Amygdala (tissue), 56 donors: ENCODE measurements at places on chromosomes 6 and 20.

- no peak for DNase-seq
Measured at GRCh38 chr20:11158589-11158988, 484.8 kb upstream of the JAG1 start.

GRCh38 chr20:32586291-32586690 lies 1.2 kb upstream of the NOL4L start:
- DNase-seq, result no peak

DNA sequence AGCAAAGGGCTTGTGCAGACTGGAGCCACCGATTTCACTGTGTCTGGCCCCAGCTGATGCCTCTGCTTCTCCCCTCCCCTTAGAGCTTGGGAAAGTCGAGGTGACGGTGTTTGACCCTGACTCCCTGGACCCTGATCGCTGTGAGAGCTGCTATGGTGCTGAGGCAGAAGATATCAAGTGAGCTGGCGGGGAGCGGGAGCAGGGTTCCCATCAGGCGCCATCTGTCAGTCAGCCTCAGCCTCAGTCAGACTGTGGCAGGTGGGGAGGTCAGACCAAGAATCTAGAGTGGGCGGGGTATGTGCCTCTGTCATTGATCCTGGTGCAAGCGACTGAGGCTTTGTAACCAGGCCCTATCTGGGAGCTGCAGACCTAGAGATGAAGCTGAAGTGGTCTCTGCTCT lies 5.5 kb downstream of the ERGIC3 start:
- DNase-seq, result no peak

GRCh38 chr6:150247803-150248202 lies 105.0 kb downstream of the PPP1R14C start:
- no peak for DNase-seq

DNA sequence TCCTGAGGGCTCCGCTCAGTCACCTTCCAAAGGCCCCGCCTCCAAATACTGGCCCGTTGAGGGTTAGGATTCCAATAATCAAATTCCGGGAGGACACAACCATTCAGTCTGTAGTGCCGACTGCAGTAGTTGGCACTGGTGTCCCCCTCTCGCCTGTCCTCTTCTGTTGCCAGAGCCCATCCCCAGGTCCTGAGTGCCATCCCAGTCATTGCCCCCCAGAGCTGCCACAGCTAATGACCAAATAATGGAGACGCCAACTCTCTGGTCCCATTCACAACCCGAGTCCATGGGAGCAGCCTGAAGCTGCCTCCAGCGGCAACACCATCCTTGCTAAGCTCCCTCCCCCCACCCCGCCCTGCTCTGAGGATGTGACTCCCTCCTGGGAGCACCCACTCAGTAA lies 115.9 kb downstream of the JPH2 start:
- no peak for DNase-seq

DNA sequence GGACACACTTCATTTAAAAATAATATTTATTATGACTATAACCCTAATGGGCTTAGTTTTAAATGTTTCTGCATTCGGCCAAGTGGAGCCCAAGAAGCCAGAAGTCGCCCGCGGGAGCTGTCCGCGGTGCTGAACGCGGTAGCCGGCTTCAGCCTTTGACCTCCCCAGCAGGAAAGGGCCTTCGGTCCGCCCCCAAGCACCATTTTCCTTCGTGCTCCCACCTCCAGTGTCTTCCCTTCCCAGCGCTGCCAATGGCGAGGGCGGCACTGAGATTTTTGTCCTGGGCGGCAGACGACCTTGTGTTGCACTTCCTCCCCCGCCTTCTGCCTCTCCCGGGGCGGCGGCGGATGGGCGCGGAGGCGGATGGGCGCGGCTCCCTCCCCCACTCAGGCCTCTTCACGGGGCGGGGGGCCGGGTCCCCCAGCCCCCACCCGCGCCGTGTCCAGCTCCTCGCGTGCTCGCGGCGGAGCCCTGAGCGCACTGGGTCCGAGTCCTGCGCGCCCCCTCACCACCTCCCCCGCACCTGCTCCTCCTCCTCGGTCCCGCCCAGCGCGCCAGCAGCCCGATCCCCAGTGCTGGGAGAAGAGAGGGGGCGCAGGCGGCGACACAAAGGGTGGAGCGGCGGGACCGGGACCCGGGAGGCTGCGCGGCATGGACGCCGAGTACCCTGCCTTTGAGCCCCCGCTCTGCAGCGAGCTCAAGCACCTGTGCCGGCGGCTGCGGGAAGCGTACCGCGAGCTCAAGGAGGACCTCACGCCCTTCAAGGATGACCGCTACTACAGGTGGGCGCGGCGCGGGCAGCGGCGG lies 23.6 kb upstream of the TMEM181 start:
- DNase-seq, result no peak

- DNase-seq, result no peak
Measured at GRCh38 chr6:97053643-97054411, 129.3 kb downstream of the KLHL32 start.

DNA sequence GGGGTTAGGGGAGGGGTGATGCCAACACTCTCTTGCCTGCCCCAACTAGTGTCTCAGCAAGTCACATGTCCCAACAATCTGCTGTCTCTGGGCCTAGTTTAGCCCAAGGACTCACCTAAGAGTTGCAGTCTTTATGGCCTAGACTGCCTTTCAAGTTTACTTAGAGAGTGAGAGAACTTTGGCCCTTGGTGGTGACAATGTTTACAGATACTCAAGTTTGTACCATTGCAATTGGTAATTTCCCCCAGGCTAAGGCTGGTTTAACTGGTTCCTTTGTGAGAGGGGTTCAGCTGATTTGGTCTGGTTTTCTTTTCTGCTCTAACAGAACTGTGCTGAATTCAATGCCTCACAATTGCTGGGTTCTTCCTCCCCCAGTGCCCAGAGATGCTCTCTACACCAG lies 1279.9 kb upstream of the EYS start:
- no peak for DNase-seq

- no peak for DNase-seq
Measured at GRCh38 chr6:37779111-37779800, 40.3 kb upstream of the ZFAND3 start.

DNA sequence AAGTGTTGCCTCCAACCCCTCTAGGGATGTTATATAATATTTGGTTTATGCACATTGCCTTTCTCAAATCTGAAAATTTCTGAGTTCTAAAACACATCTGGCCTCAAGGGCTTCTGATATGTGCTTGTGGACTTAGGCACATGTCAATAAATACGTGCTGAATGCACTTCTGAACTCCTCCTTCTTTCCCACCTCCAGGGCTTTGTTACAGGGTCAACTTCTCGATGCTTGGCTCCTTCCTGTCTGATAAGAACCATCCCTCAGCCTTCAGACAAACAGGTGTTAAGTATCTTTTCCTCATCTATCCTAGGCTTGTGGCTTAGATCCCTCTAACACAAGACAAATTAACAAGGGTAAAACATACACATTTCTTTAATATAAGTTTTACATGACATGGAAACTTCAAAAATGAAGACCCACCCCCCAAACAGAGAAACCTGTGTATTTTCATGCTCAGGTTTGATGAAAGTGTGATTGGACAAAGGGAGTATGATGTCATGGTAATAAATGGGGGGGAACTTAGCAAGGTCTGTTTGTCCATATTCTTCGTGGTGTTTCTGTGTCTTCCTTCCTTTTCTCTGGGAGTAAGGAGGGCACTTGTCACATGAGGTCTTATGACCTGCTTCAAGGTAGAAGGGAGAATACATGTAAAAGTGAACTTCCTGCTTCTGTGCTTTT lies 326.9 kb downstream of the CD83 start:
- no peak for DNase-seq

GRCh38 chr20:51196991-51197651 lies 174.2 kb upstream of the KCNG1 start:
- DNase-seq, result no peak

DNA sequence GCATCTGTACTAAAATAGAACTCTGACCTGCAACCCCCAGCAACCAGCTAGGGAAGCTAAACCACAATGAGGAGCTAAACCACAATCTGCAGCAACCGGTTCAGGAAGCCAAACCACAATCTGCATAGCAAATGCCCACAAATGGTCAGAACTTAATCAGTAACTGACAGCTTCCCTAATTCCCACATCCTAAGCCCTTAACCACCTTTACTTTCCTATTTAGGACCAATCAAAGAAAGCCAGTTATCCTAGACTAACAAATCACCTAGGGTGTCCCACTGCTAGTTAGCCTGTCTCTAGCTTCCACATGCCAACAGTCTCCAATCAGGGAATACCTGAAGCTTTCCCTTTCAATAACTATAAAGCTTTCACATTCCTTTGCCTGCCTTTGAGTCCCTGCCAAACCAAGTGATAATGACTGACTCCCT lies 424.6 kb upstream of the PTCHD4 start:
- no peak for DNase-seq

DNA sequence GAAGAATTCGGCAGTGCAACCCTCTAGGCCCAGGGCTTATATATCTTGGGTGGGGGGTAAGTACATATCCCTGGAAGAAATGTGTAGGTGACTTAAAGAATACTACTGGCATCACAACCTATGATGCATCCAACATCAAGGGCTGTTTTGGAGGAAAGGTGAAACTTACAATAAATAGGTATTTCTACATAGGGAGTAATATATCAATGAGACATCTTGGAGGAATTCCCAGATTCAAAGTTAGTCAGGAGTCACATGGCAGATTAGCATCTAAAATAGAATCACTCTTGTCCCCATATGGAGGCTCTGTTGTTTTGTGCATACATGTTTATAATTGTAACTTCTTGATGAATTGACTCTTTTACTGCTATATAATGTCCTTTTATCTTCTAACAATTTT lies 375.5 kb downstream of the PAX1 start:
- DNase-seq, result no peak

GRCh38 chr20:62834967-62835730 lies 18.3 kb downstream of the COL9A3 start:
- DNase-seq, result no peak

GRCh38 chr6:4282926-4283325 lies 147.6 kb upstream of the ECI2 start:
- no peak for DNase-seq

GRCh38 chr6:132695773-132696172 lies 18.1 kb downstream of the VNN1 start:
- no peak for DNase-seq

- DNase-seq, result no peak
Measured at GRCh38 chr20:53402233-53403005, 191.2 kb downstream of the ZNF217 start.

GRCh38 chr6:3738381-3739131 lies 13.0 kb downstream of the PXDC1 start:
- no peak for DNase-seq

- DNase-seq, result no peak
Measured at GRCh38 chr6:39137245-39137644, 22.3 kb upstream of the SAYSD1 start.

DNA sequence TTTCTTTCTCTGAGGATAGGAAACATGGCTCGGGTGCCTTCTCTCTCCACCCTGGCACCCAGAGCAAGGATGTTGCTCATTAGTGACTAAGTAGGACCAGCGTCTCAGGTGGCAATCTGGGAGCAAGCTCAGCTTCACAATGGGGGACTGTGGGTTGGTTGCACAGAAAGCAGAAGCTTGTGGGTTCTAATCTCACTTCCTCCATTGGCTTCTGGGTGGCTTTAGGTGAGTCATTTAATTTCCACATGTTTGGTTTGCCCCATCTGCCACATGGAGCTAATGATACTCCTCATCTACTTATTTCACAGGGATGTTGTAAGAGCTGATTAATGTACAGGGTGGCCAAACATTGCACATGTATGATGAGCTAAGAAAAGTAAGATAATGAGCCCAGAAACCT lies 54.8 kb upstream of the AKIRIN2 start:
- no peak for DNase-seq

GRCh38 chr6:35497571-35498421 lies 917 bp upstream of the TEAD3 start:
- DNase-seq, result no peak

DNA sequence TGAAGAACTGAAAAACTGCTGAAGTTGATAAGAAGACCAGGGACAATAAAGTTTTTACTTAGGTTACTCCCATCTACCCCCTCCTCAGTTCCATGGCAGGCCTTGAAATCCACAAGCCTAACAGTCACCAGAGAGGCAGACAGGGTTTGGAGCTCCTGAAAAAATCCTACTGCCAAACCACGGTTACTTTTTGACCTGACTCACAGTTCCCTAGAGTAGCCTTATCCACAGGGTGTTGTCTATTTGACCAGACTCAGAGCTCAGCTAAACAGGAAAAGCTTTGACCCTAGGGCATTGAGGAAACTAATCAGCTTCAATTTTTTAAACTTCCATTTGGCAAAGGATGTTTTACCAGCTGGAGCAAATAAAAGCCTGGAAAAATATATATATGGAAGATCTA lies 257.7 kb upstream of the NT5E start:
- DNase-seq, result no peak

GRCh38 chr20:34368547-34368946 lies 5.5 kb downstream of the ITCH start:
- no peak for DNase-seq

DNA sequence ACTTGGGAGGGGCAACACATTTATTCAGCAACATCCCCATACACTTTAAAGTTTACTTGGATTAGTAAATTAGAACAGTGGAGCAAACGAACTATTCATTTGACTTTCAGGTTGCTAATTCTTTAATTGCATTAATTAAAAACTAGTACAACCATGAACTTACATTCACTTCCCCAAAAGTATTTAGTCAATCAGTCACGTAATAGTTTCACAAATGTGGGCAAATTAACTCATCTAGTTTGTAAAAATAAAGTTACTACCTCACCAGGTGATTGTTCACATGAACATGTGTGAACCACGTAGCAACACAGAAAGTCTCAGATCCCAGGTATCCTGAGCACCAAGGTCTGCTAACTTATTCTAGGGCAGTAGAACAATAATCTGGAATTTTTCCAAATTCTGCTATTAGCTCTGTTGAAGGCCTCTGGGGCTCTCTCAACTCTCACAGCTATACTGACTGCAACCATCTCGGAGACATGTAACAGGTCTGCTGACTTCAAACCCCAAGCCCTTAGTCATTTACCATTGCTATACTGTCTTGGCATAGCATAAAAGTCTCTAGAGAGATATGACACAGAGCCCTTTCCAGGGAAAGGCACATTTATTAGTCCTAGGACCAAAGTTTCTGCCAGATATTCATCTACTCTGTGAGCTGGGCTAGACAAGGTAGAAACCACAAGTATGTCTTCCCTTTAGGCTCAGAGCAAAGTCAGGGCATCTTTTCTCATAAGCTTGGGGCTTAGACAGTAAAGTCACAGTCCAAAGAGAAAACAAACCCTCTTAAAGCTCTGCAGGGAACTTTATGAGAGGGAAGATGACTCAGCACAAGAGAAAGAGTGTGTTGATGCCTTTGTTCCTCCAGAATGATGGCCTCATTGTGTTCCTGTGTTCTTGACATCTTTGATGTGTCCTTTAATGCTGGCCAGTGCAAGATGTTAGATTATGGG lies 50.9 kb upstream of the CCDC28A start:
- DNase-seq, result no peak
